CD4-positive, CD25-positive, alpha-beta regulatory T cell (primary cell): ENCODE measurements at places on chromosomes 1 and 21.

GRCh38 chr1:220594356-220594755 is 66.4 kb downstream of the MARK1 start:
- no peak for DNase-seq

- DNase-seq = no peak
These were observed 75.3 kb downstream of the FOXJ3 start for GRCh38 chr1:42259739-42260064.

DNA sequence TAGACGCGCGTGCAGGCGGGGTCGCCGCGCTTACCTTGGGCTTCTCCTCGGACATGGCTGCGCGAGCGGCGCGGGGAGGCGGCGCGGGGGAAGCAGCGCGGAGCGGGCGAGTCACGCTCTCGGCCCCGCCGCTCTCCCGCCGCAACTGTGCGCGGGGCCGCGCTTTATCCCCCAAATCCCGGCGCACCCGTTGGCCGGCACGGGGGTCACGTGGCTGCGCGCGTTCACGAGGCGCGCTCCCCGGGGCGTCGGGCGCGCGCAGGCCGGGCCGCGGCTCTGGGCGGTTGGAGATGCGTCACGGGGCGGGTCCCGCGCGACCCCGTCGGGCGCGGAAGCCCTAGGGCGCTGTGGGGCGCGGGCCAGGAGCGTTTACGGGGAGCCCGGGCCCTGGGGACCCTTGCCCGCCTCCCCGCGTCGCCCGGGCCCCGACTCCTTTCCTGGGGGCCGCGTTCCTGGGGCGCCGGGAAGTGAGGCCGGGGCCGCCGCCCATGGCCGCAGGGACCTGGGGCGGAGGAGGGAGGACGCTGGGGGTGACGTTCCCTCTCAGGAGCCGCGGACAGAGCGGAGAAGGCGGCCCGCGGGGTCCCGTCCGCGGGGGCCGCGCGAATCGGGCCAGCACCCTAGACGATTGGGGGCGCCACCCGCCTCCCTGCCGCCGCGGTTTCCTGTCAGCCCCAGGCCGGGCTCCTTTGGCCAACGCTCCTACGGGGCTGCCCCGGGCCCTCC is at the start of gene SUMO3:
Gene SUMO3 (minus strand): TSS at position 149 of the 726 bp plus-strand sequence. CDS start 94 bp downstream, at position 55.
- peak; percentile 87 for DNase-seq

GRCh38 chr1:21258331-21259134 is 31.7 kb downstream of the ECE1 start:
- DNase-seq = no peak

GRCh38 chr1:244779410-244779809 is 56.0 kb upstream of the COX20 start:
- DNase-seq = no peak
